HS-27A (cell line): ENCODE measurements at places on chromosomes 6 and 20.

DNA sequence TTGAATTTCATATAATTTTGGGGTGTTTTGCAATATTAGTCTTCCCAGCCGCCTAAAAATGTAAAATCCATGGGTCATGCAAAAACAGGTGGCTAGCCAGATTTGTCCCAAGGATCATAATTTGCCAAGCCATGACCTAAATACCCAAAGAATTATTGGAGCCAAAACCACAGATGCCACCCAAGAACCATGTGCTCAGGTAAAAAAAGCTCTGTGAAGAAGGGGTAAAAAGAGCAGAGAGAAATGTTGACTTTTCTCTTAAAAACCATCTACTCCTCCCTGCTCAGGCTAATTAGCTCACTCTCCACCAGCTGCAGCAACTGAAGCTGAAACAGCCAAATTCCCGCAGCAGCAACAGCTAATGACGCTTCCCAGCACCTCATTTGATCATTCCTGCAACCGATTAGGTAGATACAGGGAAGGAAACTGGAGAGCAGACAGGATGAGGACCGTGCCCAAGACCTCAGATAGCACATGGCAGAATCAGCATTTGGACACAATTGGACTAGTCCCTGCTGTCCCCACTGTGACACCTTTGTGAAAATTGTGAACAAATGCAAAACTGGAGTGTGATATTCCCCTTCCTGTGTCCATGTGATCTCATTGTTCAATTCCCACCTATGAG is 107.9 kb upstream of the NXT1 start:
- DNase-seq: no peak

- DNase-seq: no peak
Measured at GRCh38 chr6:37551867-37552266, 52.2 kb upstream of the CCDC167 start.

DNA sequence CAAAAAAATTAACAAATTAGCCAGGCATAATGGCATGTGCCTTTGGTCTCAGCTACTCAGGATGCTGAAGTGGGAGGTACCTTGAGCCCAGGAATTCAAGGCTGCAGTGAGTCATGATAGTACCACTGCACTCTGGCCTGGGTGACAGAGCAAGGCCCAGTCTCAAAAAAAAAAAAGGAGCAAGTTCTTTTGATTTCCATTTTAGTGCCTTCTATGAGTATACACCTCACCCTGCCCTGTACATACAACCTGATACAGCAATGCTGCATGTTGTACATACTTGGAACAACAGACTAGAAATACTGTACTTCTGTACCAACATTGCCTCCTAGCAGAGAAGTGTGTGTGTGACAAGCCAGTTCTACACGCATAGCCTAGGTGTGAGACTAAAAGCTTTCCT is 97.3 kb upstream of the CARMIL1 start:
- DNase-seq: peak; percentile 41

DNA sequence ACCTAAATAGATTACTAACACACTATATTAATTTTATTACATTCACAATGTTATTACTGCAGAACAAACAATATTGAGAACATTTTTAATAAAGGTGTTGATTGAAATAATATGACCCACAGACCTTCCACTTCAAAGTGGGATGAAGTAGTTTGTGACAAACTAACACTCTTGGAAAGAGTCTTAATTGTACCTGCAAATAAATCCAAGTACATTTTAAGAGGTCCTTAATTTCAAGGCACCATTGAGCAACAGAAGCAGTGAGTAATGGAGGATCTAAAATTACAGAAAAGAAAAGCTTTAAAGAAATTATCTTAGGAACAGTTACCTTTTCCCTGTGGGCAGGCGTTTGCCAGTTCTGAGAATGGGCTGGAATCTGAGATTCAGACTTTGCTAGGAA is 140.2 kb downstream of the MMUT start:
- DNase-seq: no peak

- DNase-seq: no peak
Measured at GRCh38 chr6:129240492-129240853, 357.5 kb downstream of the LAMA2 start.
